Choroid plexus epithelial cell (primary cell): ENCODE measurements at places on chromosomes 3 and 15.

GRCh38 chr3:72015463-72015862 lies 230.5 kb upstream of the PROK2 start:
- no peak for DNase-seq

GRCh38 chr3:64600246-64600950 lies 87.4 kb downstream of the ADAMTS9 start:
- DNase-seq: no peak

GRCh38 chr3:169391672-169392071 lies 271.8 kb downstream of the MECOM start:
- DNase-seq: no peak

DNA sequence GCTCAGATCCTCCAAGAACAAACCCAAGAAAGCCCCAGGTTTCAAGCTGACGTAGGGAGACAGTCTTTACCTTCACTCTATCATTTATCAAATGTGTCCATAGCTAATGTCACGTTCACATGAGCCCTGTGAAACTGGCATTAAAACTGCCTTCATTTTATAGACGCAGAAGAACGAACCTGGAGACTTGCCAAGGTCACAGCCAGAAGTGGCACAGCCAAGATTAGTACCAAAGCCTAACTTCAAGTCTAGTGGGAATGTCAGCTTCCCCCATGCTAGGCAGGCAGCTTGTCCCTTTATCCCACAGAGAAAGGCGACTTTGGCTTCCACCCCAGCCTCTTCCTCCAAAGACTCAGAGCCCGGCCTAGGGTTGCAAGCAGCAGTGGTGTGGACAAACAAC lies 517.2 kb downstream of the SHQ1 start:
- DNase-seq: no peak

GRCh38 chr15:91291673-91292072 lies 191.6 kb downstream of the SV2B start:
- peak; percentile 12 for DNase-seq

DNA sequence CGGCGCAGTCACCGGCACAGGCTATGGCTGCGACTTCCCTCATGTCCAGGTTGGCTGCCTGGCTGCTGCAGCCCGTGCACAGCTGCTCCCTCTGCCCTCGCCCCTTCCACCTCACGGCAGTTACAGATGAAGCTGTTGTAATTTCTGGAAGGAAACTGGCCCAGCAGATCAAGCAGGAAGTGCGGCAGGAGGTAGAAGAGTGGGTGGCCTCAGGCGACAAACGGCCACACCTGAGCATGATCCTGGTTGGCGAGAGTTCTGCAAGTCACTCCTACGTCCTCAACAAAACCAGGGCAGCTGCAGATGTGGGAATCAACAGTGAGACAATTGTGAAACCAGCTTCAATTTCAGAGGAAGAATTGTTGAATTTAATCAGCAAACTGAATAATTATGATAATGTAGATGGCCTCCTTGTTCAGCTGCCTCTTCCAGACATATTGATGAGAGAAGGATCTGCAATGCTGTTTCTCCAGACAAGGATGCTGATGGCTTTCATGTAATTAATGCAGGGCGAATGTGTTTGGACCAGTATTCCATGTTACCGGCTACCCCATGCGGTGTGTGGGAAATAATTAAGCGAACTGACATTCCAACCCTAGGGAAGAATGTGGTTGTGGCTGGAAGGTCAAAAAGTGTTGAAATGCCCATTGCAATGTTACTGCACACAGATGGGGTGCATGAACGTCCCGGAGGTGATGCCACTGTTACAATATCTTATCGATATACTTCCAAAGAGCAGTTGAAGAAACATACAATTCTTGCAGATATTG lies 13.2 kb upstream of the GNB4 start:
- no peak for DNase-seq
